Calu3 (cell line): ENCODE measurements at places on chromosomes 3 and 15. TPM values are rescaled to one million over a fixed set of nuclear protein-coding genes. Genes with fewer than 3 reads are reported as not detected.

The TRIM42 gene
- not detected in 2 replicates for total RNA-seq

The ECE2 gene
- not detected in 2 replicates for total RNA-seq

The C3orf62 gene
- 6.7 and 8.8 TPM in 2 replicates for total RNA-seq

GRCh38 chr15:68045289-68046265, 8.5 kb upstream of the PIAS1 start:
- DNase-seq: no peak

GRCh38 chr15:67559158-67559557, 16.7 kb downstream of the MAP2K5 start:
- no peak for DNase-seq

- DNase-seq: no peak
Measured at GRCh38 chr3:129353589-129353941, 74.9 kb downstream of the EFCAB12 start.

- DNase-seq: no peak
Measured at GRCh38 chr15:99153026-99153535, 48.2 kb downstream of the SYNM start.

- DNase-seq: no peak
Measured at GRCh38 chr3:37625690-37626360, 235.9 kb upstream of the CTDSPL start.

GRCh38 chr3:16337856-16338540, 73.0 kb downstream of the OXNAD1 start:
- no peak for DNase-seq

GRCh38 chr3:114499976-114500375, 206.1 kb downstream of the TIGIT start:
- DNase-seq: no peak

- DNase-seq: peak; percentile 49
Measured at GRCh38 chr3:159711560-159712333, 276.9 kb upstream of the IL12A start.

GRCh38 chr15:90840954-90841353, 27.4 kb upstream of the FURIN start:
- DNase-seq: no peak

- no peak for DNase-seq
Measured at GRCh38 chr15:36108541-36108940, 470.9 kb upstream of the CDIN1 start.
